Liver (tissue), 10 donors: ENCODE measurements at places on chromosomes 2 and 18.

GRCh38 chr18:75081486-75081885, 127.5 kb downstream of the PTGR3 start:
- DNase-seq, result no peak

DNA sequence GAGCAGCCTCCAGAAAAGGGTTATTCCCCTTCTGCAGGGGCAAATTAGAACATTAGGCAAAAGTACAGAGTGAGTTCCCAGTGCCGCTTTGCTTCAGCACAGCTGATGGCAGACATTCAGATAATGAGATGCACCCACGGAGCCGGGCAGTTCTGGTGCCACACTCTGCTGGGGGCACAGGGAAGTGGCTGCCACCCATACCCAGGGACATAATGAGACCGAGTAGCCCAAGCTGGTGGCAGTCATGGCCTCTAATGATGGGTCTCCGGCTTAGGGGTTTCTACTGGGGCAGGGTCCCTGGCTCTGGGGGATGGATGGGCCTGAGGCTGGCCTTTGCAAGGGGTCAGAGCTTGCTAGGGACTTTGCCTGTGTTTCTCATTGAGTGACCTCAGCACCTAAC, 26.2 kb downstream of the GLI2 start:
- no peak for DNase-seq

GRCh38 chr2:98299211-98299905, 46.9 kb upstream of the CNGA3 start:
- no peak for DNase-seq

- DNase-seq, result peak; percentile 70
These were observed 41.4 kb downstream of the STEAP3 start for GRCh38 chr2:119264781-119265692.

- no peak for DNase-seq
These were observed 559.9 kb downstream of the TSN start for GRCh38 chr2:122315306-122315705.

DNA sequence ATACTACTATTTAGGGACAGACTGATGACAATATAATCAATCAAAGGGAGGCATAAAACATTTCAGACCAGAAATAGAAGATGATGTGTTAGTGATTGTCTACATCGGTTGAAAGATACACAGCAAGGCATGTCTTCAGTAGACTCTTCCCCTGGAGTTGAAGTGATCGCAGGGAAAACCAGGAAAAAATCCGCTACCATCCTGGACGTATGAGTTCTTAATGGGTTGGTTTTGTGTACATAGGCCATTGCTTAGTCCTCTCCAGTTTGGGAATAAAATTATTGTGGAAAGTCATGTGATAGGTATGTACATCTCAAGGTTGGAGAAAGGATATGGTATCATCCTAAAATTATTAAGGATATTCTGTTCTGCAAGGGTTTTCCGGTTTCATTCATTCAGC, 4.3 kb downstream of the APCDD1 start:
- no peak for DNase-seq

- DNase-seq, result no peak
These were observed 94.6 kb upstream of the SKOR2 start for GRCh38 chr18:47346016-47346415.

GRCh38 chr2:127581516-127582490, 46.3 kb downstream of the MYO7B start:
- peak; percentile 17 for DNase-seq

GRCh38 chr2:10385501-10385900, 62.6 kb downstream of the ODC1 start:
- no peak for DNase-seq

DNA sequence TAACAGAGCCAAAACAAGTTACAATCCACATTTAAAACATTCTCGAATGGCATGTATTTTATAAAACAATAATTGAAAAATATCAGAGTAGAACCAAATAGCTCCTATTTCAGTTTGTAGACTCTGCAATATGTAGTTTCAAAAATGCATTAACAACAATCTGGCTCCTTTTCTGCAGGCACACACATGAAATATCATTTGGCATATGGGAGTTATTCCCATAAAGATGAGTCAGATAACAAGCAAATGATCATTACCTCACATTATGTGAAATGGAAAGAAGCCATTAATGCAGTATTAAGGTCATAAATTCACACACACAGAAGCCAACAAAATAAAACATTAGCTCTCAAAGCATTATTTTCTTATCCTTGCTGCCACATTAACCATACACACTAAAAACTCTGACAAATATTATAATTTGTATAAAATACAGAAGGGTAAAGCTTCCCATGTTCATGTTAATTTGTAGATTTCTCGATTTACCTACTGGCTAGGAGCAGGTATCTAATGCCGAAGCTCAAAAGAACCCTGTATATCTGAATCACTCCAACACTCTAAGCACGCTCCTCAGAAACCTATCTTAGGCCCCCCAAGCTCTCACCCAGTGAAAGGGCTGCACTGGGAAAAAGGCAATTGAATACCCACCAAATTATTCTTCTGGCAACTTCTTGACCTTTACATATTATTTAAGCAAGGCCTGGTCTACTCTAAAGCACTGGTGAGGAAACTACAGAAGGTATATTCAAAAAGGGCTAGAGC, 13.8 kb downstream of the NBAS start:
- DNase-seq, result no peak

DNA sequence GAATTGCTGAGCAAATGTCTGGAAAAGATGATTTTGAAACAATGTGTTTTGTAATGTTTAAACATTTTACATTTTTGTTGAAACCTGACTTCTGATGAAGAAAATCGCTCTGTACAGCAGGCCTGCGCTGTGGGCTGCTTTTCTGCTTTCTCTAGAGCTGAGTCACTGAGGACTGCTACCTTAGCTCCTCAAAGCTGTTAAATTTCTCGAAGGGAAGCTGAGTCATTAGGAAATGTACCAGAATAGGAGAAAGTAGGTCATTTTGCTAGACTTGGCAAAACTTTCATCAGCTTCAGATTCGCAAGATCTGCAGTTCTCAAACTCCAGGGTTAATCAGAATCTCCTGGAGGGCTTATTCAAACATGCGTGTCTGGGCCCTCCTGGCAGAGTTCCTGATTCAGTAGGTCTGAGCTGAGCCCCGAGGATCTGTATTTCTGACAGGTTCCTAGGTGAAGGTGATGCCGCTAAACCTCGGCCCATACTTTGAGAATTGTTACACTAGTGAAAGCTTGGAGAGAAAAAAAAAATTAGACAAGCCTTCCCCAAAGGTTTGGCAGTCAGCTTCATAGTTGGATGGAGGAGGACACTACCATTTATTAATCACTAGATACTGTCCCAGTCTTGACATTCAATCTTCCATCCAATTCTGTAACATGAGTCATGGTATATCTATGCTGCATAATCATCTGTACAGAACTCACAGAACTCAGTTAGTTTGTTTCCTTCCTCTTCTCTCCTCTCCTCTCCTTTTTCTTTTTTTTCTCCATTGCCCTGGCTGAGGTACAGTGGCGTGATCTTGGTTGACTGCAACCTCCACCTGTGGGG, 297.6 kb downstream of the PARD3B start:
- DNase-seq, result no peak

DNA sequence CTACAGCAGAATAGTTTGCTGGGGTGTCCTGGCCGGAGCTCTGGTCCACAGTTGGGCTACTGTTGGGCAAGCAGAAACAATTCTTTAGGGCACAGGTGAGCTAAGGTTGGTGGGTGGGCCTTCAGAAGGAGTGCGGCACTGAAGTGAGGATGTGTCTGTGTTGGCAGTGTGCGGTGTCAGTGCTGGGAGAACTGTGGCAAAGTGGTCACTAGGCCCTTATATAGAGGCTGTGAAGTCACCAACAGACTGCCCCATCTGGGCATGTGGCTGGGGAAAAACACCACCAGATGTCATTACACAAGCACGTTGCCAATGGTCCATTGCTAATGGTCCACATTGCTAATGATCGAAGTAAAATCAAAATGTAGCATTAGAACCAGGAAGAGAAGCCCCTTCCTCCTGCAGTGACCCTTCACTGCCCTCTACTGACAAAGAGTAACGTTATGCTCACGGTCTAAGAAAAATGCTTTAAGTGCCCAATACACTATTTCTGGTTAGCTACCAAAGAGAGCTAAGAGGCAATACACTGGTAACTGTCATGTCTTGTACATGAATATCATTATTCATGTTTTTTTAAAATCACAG, 21.3 kb downstream of the SCN1A start:
- no peak for DNase-seq

GRCh38 chr2:240876035-240876474, 7.4 kb downstream of the AGXT start:
- no peak for DNase-seq

GRCh38 chr2:38514603-38515154, 88.0 kb downstream of the HNRNPLL start:
- DNase-seq, result no peak

- no peak for DNase-seq
These were observed 14.7 kb downstream of the DAPL1 start for GRCh38 chr2:158809816-158810215.

- DNase-seq, result no peak
These were observed 14.1 kb downstream of the NRP2 start for GRCh38 chr2:205696331-205696926.

- no peak for DNase-seq
These were observed 26.1 kb downstream of the MPHOSPH10 start for GRCh38 chr2:71156573-71156972.

- DNase-seq, result no peak
These were observed 105.7 kb upstream of the MGAT5 start for GRCh38 chr2:134148172-134148571.

- DNase-seq, result no peak
These were observed 14.6 kb downstream of the ITGA4 start for GRCh38 chr2:181471783-181472182.

DNA sequence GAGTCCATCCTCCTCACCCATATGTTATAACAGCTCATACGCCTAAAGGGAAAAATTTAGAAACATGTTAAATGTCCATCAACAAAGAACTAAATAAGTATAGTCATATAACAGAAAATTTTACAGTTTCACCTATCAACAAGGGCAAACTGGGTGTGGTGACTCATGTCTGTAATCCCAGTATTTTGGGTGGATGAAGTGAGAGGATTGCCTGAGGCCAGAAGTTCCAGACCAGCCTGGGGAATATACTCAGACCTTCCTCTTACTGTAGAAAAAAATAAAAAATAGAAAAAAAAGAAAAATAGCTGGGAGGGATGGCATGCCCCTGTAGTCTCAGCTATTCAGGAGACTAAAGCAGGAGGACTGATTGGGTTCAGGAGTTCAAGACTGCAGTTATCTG, 48.3 kb upstream of the GULP1 start:
- no peak for DNase-seq

GRCh38 chr2:60555783-60556139, 2.3 kb upstream of the BCL11A start:
- DNase-seq, result no peak

DNA sequence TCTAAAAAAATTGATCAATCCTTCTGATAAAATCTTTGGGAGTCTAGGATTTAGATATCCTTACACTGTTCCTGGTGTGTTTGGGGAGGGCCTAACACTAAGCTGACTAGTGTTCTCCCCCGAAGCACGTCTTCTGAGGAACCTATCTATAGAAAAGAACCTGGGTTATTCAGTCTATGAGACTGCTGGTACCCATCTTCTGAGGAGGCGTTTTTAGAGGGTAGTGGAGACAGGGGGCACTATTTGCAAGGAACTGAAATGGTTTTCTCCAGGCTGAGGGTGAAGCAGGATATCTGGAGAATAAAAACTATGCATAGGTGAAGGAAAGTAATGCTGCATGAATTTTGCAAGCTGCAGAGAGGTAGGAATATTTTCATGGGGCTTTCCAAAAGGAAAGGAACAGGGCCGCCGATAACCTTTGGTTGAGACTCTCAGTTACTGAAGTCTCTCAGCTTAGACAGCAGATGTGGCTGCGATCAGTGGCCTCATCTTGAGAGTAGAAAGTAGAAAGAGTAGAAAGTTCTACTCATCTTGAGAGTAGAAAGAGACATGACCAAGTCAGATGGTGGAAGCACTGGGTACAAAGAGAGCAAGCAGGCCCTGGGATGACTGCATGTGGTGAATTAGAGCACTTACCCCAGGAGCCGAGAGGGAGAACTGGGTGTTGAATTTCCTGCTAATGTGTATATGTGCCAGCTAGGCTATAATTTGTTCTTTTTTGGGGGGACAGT, 31.8 kb upstream of the KCNE4 start:
- no peak for DNase-seq

GRCh38 chr18:2723207-2723606, 67.7 kb downstream of the SMCHD1 start:
- no peak for DNase-seq

GRCh38 chr2:658426-658825, 18.8 kb downstream of the TMEM18 start:
- no peak for DNase-seq

DNA sequence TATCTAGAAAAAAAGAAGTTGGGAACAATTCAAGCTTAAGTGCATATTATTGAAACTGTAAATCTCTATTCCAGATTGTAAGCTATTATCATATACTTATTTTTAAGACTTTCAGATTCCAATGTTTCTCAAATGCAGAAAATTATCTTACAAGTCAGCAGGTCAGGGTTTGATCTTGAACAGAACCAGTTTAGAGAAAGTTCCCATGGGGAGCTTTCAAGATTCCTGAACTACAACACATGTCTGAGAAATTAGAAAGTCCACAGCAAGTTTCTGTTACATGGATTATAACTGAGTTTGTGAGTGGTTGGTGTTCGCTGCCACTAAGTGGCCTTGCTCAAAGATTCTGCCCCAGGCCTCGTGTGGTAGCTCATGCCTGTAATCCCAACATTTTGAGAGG, 31.6 kb upstream of the SP3 start:
- no peak for DNase-seq

DNA sequence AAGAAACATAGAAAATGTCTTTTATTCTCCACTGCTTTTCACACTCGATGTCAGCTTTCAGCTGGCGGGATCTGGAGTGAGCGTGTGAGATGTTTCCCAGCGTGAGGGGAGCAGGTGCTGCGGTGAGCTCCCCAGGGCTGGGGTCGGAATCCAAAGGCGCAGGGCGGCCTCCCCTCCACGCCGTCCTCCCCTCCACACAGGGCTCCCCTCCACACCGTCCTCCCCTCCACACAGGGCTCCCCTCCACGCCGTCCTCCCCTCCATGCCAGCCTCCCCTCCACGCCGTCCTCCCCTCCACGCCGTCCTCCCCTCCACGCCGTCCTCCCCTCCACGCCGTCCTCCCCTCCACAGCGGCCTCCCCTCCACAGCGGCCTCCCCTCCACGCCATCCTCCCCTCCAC, 26.9 kb upstream of the KCNG2 start:
- DNase-seq, result no peak

DNA sequence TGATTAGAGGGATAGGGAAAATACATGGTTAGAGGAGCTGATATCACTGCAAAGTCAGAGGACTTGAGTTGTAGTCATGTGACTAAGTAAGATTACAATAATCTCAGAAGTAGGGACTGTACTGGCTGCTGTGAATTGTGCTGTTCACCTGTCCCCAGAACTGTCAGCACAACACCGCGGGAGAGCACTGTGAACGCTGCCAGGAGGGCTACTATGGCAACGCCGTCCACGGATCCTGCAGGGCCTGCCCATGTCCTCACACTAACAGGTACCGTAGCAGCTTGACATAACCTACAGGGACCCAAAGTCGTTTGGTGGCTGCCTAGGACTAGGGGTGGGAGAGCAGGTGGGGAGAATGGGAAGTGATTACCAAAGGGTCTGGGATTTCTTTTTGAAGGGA, 132.8 kb upstream of the TTC39C start:
- no peak for DNase-seq

GRCh38 chr2:75074228-75074627, 115.8 kb downstream of the POLE4 start:
- no peak for DNase-seq
